Amniotic stem cell (primary cell): ENCODE measurements at places on chromosomes 6 and 20.

DNA sequence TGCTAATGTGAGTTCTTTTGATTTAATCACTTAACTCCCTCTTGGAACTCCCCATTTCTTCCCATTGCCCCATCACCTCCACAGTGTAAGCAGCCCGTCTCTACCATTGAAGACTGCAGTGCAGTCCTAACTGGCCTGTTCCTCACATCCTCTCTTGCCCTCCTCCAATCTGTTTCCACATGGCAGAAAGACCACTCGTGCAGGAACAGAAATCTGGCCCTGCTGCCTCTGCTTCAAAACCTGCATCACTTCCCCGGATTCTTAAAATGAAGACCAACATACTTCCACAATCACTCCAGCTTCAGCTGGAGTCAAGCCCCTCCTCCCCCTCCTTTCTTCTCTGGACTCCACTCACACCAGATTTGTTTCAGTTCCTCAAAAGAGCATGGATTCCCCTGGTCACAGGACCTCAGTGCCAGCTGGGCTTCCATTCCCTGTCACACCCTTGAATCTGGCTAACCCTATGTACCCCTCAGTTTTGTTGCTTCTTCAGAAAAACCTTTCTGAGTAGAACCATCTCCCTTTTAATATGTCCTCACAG, 802.3 kb downstream of the MAFB start:
- no peak for DNase-seq

DNA sequence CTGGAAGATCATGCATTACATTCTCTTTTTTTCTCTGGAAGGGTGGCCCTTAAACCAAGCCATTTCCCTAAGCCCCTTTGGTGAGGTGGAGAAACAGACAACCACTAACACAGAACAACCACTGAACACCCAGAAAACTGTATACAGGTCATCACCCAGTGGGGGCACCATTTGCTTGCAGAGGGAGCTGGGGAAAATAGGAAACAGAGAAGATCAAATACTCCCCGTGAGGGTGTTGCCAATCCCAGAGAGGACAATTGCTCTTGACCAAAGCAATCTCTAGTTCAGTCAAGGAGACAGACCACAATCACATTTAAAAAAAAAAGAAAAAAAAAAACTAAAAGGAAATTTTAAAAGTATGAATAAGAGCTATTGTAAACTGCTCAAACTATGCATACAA, 865 bp upstream of the DAAM2 start:
- DNase-seq = no peak

DNA sequence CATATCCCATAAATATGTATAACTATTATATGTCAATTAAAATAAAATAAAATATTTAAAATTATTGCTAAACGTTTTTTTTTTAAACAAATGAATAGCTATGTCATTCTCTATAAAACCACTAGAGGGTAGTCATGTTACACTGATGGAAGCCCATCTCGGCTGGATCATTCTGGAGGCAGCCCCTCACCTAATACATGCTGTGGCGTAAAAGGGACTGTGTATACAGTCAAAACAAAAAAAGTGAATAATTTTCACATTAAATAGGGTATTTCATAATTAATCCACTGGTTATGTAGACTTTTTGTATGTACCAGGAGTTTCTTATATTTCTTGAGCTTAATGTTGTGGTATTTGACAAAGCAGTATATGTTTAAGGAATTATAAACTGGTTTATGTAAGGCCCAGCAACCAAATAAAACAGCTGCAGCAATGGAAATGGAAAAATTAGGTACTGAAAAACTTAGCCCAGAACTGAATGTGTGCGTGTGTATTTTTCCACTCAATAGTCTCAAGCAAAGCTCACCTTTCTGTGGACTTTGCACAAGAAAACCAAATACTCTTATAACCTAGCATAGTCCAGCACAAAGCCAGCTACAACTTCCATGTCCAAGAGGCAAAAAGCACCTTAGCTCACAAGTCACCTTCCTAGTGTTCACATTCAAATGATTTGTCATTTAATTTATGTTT, 81.7 kb downstream of the COL9A1 start:
- peak; percentile 20 for DNase-seq

GRCh38 chr20:57160985-57161384, 105.5 kb downstream of the BMP7 start:
- no peak for DNase-seq

GRCh38 chr20:10465135-10465534, 30.0 kb downstream of the SLX4IP start:
- no peak for DNase-seq

DNA sequence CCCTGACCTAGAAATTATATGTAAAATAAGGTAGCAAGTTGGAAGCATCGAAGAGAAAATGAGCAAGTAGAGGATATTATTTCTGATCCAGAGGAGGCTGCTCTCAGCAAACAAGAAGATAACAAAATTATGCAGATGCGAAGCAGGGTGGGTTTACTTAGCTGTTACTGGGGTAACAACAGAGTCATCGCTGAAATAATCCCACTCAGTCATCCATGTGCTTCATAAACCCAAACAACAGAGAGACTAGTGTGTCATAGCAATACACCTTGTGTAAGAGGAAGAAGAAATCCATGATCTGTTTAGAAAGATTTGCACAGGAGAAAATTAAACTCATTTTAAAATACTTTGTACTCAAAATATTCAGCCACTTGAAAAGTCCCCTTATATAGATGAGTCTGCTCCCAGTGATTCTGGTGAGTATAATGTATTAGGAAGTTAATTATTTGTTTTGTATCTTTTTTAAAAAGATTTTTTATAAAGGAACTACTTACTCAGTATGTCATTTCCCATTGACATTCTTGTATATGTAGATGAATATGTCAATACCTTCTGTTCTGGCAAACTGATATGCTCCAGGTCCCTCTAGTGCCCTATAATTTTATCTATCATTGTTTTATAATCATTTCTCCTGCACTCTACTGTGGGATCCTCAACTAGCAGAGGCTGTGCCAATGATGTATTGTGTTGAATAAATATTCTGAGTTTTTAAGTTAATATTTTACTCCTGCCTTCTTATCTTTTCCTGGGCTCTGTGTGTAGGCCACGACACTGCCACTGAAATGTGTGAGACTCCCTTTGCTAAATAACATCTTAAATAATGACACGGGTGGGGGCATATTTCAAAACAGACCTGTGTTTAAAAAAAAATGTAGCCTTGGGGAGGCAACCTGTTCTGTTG, 8.6 kb upstream of the HIVEP2 start:
- DNase-seq = no peak

GRCh38 chr6:27810768-27811450, 101.3 kb downstream of the OR2B2 start:
- DNase-seq = no peak

DNA sequence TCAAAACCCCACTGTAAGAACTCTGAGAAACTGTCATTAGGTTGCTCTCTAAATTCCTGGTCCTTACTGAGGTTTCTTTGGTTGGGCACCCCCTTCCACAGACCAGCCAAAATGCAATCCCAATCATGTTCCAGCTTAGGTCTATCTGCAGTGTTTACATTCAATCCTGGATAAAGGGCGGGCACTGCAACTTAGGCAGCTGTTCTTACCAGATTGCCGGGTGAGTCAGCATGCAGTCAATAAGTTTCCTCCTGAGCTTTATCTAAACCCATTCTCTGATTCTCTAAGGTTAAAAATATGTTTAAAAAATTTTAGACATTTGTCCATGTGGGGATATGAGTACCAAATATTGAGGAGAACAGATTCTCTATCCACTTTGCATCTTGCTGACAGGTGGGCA, 197.8 kb downstream of the HAO1 start:
- no peak for DNase-seq

- DNase-seq = no peak
Observed at GRCh38 chr6:17542243-17542642, 57.9 kb upstream of the FAM8A1 start.

DNA sequence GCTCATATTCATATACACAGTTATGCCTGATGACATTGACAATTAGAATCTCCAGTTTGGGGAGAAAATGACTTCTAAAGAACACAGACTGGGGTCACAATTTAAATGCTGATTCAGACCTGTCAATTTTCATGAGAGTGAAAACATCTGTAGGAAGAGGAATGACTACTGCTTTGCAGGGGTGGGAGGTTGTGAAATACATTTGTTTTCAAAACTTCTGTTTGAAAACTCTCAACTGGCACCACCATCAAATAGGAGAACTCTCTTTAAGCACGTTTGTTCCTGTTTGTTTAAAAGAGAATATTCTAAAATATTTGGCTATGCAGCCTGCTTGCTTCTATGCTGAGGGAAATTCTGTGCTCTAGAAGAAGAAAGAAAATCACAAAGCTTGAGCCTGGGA, 50.8 kb upstream of the ADGRF5 start:
- no peak for DNase-seq

DNA sequence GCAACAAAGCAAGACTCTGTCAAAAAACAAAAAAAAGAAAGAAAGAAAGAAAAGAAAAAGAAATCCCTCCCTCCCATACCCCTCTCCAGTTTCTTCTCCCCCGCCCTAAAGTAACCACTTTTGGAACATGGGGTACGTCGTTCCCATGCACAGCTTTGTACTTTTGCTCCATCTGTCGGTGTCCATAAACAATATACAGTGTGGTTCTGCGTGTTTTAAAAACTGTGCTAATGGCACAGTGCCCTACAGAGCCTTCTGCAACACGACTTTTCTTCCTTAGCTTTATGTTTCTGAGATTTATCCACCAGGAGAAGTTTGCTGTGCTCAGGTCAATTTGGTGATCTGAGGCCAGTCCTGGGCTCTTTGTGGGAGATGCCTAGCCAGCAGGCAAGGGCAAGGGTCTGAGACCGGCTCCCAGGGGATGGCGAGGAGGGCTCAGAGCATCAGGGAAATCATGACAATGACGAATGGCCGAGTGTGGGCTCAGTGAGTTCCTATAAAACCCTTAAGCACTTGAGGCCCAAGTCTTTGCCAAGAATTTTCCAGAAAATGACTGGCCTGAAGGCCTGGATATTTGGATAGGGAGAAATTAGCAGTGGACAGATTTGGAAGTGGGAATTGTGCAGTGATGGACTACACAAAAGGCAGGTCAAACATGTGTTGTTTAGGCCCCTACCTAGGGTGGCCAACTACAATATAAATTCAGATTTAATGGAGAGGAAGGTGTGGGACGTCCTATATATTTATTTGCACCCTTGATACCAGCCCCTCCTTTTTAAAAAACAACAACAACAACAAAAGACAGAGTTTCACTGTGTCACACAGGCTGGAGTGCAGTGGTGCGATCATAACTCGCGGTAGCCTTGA, 1.9 kb upstream of the BCAS4 start:
- no peak for DNase-seq

DNA sequence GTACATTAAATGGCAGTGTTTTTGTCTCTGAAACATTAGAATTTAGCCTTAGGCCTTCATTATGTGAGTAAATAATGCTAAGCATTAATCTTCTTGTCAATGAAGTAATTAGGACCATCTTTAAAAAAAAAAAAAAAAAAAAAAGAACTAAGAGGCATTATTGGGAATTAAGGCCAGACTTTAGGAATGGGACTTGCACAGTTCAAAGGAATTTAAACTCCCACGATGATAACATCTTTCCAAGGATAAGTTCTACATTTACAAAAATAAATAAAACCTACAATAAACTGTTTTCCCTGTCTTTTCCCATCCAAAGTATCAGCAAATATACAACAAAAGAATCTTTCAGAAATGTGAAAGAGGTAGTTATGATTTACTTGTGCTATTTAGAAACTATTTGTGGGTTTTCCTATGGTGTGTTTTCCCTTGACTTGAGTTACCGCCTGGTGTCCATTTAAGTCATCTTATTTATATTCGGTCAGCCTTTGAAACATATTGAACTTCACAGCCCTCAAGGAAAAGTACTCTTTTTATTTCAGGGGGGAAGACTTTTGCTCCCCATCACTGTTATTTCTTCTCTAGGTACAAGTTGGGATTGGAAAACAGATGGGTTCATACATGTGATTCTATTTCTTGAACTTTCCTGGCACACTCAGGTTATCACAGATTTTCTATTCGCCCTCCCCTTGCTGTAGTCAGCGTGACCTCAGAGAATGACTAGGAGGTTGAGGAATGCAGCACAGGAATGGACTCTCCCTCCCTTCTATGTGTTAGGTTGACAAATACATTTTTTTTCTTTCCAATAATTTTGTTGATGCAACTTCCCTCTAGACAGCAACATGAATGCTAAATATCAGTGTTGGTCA, 13.6 kb downstream of the STMND1 start:
- DNase-seq = peak; percentile 60
